ENCODE measurements at places on chromosomes 5 and 9.
A peak's percentile ranks its signal among the peaks of the same experiment; 100 is the strongest.

GRCh38 chr5:178467205-178467567 is 123.0 kb downstream of the COL23A1 start:
- no peak for DNase-seq

DNA sequence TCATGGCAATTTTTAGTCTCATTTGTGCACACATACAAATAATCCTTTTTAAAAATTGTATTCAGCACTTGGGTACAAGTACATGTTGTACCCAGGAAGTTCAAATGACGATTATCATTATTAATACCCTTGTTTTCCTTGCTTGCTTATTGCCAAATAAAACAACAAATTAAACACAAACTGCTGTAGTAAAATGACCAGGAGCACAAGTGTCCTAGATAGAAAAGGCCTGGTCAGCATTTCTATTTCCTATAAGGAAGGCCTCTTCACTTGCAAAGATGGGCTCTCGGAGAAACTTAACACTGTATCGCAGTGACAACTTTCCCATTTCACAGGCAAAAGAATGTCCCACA is 34.7 kb upstream of the PLPP1 start:
- DNase-seq = no peak

DNA sequence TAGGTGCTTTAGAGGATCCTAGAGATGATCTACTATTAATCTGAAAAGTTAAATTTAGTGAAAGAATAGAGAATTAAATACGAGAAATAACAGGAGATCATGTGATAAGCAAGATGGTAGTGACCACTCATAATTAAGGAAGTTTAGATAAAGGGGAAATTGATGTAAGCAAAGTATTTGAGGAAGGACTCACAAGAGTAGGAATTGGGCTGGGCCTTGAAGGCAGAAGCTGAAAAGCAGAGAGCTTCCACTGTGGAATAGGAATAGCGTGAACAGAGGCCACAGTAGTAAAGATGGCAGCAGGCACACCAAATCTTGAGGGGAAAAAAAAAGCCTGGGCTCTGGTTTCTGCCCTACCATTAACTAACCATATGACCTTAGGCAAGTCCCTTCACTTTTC is 38.0 kb downstream of the KIF24 start:
- peak; percentile 62 for DNase-seq

- DNase-seq = no peak
Observed at GRCh38 chr5:109911731-109912130, 222.0 kb downstream of the MAN2A1 start.

Data from suppressor macrophage treated with lipopolysaccharide for 1 hour (primary cell).